CD8-positive, alpha-beta memory T cell (primary cell): ENCODE measurements at places on chromosomes 5 and 9.

DNA sequence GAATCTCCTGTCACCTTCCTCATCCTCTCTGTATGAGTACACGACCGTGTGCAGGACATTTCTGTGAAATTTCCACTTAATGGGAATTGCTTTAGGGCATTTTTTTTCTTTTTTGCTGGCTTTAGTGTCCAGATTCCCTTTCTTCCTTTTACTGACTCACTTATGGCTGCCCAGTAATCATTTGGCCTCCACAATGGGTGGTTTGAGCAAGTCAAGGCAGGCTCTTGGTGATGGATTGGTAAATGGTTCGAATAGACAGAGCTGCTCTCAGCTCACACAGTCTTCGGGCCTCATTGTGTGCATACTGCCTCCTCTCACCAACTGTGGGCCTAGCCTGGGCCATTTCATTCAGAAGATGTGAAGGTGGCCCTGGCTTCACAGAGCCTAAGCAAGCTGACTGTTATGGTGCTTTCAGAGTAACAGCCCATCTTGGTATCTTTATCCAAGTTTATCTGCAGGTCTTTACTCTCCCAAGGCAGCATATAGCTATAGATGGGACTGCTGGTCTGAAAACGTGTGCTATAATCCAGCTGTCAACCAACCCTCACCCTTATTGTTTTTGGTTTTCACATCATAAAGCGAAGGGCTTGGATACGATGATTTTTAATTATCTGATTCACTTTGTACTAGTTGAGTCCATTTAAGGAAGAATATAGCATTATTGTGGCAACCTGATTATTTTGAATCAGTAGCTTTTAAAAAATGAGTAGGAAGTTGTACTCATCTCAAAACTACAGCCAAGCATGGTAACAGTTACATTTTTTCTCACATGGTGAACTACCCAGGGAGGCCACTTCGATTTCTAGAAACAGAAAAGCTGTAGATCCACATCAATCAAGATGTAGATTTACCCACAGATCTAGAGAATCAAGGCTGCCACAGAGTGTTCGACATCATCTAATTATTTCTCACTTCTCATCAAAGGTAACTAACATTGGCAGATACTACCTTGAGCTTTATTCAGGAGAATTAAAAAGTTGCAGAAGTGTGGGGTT lies 50.4 kb upstream of the CKMT2 start:
- no peak for DNase-seq

DNA sequence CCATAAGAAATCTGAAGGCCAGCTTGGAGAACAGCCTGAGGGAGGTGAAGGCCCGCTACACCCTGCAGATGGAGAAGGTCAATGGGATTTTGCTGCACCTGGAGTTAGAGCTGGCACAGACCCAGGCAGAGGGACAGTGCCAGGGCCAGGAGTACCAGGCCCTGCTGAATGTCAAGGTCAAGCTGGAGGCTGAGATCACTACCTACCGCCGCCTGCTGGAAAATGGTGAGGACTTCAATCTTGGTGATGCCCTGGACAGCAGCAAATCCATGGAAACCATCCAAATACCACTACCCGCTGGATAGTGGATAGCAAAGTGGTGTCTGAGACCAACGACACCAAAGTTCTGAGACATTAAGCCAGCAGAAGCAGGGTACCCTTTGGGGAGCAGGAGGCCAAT lies 100.5 kb upstream of the MAN2A1 start:
- DNase-seq = no peak

DNA sequence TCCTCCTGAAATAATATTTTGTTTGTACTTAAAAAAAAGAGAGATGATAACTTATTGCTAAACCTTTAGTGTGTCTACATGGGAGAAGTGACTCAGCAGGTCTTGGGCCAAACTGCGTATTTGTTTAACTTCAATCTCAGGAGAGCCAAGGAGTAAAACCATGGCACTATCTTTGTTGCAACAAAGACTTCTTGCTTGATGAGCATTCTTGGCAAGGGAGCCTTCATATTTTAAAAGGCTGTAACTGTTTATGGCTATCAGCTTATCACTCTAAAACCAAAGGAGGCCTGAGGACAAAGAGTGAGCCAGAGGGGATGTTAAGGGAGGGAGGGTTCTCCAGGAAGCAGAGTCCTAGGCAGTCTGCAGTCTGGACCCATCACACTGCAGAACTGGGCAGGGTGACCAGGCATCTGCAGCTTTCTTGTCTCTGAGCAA lies 216.2 kb upstream of the S1PR3 start:
- no peak for DNase-seq

- DNase-seq = no peak
Measured at GRCh38 chr9:967903-968641, 8.4 kb upstream of the DMRT3 start.

- no peak for DNase-seq
Measured at GRCh38 chr5:37704406-37704805, 135.4 kb downstream of the GDNF start.

DNA sequence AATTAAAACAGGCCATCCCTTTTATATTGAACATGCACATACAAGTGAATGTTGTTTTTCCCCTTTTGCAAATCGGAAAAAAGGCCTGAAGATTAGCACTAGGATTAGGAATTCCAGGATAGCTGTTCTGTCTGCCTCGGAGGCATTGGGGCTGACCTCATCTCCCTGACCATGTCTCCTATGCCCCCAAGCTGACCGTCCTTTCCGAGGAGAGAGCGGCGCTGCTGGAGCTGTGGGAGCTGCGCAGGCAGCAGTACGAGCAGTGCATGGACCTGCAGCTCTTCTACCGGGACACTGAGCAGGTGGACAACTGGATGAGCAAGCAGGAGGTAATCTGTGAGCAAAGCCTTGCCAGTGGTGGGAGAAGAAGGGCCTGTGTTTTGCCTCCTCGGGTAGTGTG lies 28.3 kb downstream of the SPTAN1 start:
- DNase-seq = no peak

DNA sequence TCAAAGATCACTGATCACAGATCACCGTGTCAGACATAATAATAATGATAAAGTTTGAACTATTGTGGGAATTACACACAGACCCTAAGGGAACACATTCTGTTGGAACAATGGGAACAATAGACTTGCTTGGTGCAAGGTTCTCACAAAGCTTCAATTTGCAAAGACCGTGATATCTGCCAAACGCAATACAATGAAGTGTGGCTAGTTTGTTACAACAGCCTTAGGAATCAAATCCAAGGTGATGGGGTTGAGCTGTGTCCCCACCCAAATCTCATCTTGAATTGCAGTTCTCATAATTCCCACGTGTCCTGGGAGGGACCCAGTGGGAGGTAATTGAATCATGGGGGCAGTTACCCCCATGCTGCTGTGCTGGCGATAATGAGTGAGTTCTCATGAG lies 20.8 kb downstream of the KYAT1 start:
- DNase-seq = no peak

DNA sequence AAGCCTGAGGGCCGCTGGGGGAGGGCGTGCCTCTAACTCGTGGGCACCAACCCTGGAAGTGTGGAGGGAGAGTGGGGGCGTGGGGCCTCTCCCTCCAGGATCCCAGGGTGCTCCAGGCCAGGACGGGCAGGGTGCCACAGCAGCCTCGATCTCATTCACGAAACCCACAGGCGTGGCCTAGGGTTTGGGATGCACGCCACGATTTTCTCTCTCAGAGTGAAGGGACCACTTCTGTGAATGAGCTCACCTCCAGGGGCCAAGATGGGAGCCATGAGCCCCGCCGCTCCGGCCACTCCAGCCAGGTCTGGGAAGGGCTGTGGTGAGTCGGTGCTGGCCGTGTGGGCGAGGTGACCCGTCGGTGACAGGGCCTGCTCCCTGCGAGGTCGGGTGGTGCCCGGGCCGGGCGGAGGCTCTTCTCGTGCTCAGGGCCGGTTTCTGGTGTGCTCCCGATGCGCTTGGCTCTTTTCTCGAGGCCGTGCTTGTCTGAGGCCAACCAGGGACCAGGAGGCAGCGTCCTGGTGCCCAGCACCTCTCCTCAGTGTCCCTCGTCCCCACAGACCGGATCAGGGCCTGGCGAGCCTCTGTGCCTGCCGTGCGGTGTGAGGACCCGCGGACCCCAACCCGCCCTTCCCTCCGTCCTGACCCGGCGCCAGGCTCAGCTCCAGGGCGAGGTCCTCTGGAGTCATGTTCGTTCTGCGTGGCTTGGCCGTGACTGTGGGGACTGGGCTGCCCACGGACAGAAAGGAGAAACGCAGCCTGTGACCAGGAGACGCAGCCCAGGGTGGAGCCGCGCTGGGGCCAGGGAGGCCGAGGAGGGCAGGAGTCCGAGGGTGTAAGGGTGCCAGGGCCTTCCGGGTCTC lies 31.0 kb downstream of the TPPP start:
- no peak for DNase-seq

GRCh38 chr5:8953911-8954438 lies 591.9 kb downstream of the SEMA5A start:
- no peak for DNase-seq

GRCh38 chr5:36689225-36689624 lies 82.8 kb downstream of the SLC1A3 start:
- DNase-seq = no peak

- DNase-seq = no peak
Measured at GRCh38 chr5:67065237-67065636, 131.4 kb downstream of the CD180 start.

DNA sequence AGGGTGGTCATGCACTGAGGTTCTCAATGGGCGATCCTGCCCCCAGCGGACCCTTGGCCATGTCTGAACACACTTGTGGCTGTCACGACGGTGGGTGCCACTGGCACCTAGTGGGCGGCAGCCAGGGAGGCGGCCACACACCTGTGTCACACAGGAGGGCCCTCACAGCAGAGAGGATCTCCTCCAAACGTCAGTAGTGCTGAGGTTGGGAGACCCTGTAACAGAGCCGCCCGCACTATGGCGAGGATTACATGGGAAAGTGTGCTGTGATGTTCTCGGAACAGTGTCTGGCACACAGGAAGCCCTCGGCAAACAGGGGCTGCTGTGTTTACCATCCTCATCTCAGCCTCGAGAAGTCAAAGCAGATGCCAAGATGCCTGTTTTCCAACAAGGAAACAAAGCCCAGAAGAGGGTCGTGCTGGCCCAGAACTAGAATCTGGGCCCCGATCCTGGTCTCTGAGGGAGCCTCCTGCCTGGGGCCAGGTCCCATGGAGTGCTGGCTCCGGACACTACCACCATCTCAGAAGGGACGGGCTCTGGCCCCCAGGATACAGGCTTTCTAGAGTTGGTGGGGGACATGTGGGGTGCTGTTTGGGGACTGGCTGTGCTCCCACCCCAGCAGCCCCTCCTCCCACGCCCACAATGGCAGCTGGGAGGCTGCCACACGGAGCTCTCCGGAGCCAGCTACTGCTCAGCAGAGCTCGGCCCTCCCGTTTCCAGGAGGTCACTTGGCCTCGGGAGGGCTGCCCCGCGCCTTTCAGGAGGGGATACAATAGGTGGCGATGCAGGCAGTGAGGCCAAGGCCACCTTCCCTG lies 48.2 kb downstream of the DBH start:
- no peak for DNase-seq

DNA sequence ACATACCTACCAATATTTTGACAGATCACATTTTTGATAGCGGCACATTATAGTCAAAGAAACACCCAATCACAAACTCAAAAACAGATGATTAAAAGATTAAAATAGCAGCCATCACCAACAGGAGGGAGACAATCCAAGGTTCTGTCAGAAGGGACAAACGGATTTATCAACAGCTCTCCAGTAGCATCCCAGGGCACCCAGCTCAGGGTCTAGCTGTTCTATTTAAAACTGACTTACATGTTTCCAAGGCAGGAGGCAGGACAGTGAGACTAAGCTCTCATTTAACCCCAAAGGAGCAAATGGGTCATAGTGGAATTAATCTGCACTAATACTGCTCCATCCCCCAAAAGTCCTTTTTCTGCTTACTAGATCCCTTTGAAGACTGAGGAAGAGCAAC lies 3.2 kb downstream of the AGTPBP1 start:
- no peak for DNase-seq

- DNase-seq = no peak
Measured at GRCh38 chr5:38540314-38540713, 16.1 kb downstream of the LIFR start.

DNA sequence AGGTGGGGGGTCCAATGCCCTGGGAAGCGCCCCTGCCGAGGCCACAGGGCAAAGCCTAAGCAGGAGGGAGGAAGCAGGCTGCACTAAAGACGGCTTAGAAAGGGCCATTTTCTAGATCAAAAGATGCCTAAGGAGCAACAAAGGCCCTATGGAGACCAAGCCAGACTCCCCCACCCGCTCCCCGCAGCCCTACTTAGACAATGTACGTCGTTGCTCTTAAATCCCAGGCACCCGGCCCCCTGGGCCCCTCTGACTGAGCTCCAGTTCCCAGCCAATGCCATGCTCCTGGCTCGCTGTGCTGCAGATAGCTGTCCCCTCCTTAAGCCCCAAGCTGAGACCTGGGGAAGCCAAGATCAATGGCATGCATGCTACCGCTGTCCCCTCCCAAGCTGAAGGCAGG lies 10.3 kb downstream of the IPPK start:
- DNase-seq = no peak

GRCh38 chr5:150625164-150625535 lies 15.3 kb upstream of the SYNPO start:
- DNase-seq = no peak
